ENCODE measurements at places on chromosomes 1 and 21.

DNA sequence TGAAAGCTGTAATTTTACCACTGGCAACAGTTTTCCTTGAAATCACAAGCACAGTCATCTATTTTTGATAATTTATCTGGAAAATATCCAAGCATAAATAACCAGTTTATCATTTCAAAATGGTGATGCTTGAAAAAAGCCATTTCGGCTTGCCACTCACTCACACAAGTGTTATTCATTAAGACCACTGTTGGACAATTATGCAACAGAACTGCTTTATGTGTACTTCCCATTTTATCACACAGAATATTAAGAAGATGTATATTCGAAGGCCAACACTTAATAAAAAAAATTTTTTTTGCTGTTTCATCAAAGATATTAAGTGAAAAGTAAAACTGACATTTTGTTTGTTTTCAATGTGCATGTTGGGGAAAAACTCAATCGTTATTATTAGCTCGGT, 62.3 kb downstream of the EIF4G3 start:
- no peak for DNase-seq

DNA sequence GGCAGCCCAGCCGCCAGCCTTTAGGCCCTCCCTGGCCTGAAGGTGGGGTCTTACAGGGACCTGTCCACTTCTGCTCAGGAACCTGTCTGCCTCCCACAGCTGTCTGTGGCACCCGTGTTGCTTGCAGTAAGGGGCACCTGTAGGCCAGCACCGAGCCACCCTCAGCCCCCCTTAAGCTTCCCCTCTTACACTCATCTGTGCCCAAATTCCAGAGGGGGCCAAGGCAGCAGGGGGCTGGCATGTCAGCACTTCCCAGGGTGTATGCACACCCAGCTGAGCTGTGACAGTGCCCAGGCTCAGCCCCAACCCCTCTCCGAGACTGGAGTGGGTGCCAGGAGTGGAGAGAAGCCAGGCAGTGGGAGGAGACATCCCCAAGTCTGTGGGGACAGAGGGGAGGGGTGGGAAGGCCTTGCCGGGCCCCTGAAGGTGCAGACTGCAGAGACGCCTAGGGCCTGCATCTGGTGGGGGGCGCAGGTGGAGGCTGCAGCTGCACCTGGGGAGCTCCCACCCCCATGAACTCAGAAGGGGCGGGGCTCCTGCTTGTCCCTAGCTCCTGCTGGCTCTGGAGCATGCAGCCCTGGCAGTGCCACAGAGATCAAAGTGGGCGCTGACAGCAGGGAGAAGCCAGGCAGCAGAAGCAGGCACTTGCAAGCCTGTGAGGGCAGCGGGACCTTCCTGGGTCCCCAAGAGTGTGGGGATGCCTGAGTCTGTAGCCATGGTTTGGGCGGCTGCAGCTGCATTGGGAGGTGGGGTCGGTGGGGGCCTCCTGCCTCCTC, 5.4 kb upstream of the SLC2A7 start:
- no peak for DNase-seq

DNA sequence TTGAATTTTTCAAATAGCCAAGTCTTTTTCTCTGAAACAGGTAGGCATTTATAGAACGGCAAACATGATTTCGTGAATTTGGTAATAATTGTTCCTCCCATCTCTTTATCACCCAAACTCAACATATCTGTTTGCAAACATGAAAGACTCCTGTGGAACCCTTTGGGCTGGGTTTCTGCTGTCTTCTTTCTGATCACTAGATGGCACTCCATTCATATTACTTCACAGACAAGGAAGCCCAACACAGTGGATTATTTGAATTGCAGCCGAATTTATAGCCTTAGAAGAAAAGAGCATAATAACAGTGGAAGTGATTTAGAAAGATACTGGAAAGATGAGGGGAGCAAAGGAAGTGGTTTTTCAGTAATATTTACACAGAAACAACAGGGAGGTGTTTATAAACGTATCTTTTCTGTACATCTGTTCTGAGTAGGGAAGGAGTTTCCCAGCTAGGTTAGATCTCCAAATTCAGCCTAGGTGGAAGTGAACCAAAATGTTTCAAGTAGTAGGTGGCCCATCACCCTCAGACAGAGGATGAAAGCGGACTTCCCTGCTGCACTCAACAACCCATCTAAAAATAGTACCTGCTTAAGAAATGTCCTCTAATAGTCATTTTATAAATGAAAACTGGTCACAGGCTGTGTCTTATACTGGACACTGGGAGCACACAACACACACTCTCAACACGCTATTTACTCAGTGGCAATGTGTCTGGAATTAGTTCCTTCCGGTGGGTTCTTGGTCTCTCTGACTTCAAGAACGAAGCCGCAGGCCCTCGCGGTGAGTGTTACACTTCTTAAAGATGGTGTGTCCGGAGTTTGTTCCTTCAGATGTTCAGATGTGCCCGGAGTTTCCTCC, 67.6 kb downstream of the MAP3K21 start:
- DNase-seq, result no peak

GRCh38 chr1:94552071-94552586, 10.6 kb upstream of the F3 start:
- DNase-seq, result no peak

Measured in activated CD8-positive, alpha-beta memory T cell treated with anti-CD3 and anti-CD28 coated beads for 1 hour (primary cell).